ENCODE measurements at places on chromosomes 16 and 17.
A peak's percentile ranks its signal among the peaks of the same experiment; 100 is the strongest.

GRCh38 chr17:79305376-79305767, 230.7 kb downstream of the ENGASE start:
- DNase-seq: no peak

GRCh38 chr17:47277921-47278320, 24.3 kb downstream of the ITGB3 start:
- DNase-seq: no peak

- no peak for DNase-seq
These were observed 7.5 kb downstream of the VASN start for GRCh38 chr16:4378999-4379690.

GRCh38 chr17:65074778-65075250, 18.3 kb upstream of the GNA13 start:
- no peak for DNase-seq

GRCh38 chr17:27577121-27577761, 53.7 kb upstream of the LGALS9 start:
- no peak for DNase-seq

GRCh38 chr16:1781758-1782407, 488 bp downstream of the SPSB3 start:
- no peak for DNase-seq

DNA sequence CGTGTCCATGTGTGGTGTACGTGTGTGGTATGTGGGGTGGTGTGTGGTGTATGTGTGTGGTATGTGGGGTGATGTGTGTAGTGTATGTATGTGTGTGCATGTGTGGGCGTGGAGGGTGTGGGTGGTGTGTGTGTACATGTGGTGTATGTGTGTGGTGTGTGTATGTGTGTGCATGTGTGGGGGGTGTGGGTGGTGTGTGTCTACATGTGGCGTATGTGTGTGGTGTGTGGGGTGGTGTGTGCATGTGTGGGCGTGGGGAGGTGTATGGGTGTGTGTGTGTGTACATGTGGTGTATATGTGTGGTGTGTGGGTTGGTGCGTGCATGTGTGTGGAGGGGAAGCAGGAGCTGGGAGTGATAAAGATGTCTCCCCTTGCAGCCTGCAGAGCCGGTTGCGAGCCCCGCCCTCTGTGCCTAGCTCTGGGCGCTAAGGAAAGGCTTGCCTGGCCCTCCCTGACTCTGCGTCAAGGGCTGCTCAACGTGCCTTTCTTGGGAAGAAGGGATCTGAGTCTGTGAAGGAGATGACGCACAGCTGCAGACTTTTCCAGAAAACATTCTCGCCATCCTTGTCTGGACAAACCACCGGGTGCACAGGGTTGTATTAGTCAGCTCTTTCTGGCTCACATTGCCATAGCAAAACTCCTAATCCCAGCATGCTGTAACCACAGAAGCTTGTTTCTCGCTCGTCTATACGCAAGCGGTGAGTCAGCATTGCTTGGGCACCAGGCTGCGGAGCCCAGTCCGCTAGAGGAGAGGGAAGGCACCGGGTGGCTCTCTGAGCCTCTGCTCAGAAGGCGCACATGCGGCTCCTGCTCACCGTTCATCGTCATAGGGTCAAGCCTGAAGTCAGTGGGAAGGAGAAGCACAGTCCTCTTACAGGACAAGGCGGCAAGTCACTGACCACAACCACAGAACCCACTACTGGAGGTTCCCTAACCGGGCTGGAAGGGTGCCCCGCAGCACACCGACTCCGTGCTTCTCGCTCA, 2.0 kb upstream of the CD300H start:
- DNase-seq: peak; percentile 30

GRCh38 chr16:87459027-87459426, 33.8 kb downstream of the ZCCHC14 start:
- no peak for DNase-seq

- no peak for DNase-seq
These were observed 27.3 kb upstream of the UBE2G1 start for GRCh38 chr17:4393806-4394205.

- DNase-seq: no peak
These were observed 399.7 kb upstream of the RBFOX1 start for GRCh38 chr16:6932871-6933385.

- no peak for DNase-seq
These were observed 106.1 kb downstream of the WWOX start for GRCh38 chr16:78205506-78205905.

GRCh38 chr17:53707566-53707965, 115.2 kb upstream of the KIF2B start:
- DNase-seq: no peak

DNA sequence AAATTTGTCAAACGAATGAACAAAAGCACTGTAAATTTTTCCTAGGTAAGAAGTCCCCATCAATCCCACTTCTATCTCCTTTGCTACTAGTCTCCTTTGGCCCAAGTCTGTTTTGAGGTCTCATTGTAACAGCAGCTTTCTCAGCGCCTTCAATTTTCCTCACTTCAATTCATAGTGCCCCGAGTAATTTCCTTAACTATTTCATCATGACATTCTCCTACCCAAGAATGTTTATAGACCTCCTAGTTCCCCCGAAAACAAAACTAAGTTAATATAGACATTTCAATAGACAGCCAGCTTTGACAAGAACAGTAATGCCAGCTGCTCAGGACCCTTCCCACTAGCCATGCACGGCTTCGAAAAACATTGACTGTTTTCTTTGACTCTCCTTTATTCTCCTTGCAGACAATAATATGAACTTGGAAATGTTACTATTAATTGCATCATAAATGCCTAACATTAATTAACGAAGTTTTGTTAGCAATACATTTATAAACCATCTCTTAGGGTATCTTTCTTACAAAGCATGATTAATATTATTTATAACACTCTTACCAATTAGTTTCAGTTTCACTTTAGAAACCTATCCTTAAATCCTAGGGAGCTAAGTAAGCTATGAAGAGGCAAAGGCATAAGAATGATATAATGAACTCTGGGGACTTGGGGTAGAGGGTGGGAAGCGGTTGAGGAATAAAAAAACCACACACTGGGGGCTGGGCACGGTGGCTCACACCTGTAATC, 22.8 kb downstream of the GLG1 start:
- no peak for DNase-seq

DNA sequence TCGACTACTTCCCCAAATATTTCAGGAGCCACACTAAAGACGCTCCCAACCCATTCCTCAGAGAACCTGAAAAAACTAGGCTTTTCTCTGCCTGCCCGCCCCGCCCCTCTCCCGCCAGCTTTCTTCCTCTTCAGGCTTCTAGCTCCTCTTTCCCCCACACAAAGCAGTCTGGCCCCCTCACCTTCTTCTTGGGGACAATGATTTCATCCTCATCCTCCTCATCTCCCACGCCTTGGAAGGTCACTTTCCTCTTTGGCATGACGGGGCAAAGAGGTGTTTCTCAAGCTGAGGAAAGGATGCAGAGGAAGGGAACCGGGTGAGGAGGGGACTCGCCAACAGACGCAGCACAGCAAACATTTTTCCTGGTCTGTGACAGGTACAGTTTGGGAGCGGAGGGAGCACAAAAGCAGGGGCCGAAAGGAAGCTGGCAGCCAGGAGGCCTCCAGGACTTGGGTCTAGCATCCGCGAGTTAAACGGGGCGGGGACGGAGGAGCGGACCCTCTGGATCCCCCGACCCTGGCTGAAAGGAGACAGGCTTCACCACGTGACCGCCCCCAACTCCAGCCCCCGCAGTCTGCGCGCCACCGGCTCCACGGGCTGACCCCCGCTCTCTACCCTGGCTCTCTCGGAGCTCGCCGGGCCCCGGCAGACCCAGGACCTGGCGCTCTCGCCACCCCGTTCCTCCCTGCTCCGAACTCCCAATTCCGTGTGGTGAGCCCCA, 525 bp downstream of the CD2BP2 start:
- DNase-seq: no peak

DNA sequence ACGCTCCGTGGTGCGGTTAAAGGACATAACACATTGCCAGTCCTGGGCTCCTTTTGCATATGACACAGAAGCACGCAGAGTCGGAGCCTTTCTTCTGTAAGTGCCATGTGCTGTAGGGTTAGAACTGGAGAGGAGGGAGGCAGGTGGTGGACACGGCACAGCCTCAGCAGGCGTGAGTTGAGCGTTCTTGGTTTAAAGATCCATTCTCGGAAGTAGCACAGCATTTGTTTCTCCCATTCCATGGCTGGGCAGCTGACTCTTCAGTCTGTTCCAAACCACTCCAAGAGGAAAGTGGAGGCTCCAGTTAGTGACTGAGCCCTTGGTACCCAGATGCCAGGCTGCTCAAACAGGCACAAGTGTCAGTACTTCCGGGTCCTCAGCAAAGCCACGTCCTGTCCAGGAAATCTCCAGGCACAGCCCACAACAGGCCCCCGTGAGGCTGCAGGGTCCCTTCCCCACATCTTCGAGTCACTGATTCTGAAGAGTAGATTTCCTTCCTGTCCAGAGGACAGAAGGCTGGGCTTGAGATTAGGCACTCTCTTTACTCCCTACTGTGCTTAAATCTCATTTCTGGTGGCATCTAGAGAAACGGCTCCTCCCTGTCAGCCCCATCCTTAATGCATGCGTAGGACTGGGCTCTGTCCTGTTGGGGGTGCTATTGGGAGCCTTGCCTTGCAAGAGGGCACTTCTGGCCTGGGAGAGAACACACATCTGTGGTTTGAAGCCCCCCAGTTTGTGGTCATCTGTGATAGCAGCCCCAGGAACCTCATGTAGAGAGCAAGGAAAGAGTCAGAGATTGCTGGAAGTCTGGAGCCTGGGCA, 39.6 kb upstream of the NAT9 start:
- DNase-seq: no peak

DNA sequence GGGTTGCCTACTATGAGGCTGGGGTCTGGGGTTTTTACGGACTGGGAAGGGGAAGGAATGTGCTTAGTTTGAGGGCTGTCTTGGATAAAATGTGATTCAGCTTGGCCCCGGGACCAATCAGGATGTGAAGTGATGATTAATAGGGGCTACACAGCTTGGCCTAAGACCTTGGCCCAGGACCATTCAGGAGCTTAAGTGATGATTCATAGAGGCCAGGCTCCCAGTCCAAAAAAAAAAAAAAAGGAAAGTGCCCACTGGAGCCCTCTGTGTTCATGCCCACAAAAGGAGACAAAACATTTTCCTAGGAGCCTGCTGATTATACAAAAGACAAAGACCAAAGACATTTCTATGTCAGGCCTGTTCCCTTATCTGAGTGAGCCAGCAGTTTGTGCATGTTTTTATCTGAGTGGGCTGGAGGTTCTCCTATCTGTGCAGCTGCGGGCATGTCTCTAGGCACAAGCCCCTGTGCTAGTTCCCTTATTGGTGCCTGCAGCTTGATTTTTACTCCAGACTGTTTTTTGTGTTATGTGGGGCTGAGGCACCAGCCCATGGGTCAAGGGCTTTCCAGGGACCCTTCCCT, 898.2 kb upstream of the GOT2 start:
- DNase-seq: no peak

DNA sequence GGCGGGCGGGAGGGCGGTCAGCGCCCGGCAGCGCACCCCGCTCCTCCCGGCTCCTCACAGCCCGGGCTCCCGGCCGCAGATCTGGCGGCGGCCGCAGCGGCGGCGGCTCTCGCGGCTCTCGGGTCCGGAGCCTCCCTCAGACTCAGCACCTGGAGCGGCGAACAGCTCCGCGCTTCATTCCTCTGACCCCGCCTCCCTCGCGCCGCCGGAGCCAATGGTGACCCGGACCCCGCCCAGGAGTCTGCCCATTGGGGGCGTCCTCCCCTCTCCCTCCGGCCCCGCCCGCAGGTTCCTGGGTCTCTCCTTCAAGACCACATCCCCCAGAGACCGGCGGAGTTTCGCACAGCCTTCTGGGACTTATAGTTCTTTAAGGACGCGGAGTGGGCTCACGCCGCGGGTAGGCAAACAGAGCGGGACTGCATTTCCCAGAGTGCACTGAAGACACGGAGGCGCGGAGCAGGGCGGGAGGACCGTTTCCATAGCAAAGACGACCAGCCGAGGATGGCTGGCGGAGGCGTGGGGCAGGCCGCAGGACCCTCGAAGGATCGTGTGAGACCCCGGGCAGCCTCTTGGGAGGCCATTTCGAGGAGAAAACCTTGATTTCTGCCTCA, at the start of gene SMPD3:
Gene SMPD3 (minus strand): TSS at position 149 of the 611 bp plus-strand sequence. CDS start 76,327 bp downstream, outside the sequence.
- peak; percentile 87 for DNase-seq

DNA sequence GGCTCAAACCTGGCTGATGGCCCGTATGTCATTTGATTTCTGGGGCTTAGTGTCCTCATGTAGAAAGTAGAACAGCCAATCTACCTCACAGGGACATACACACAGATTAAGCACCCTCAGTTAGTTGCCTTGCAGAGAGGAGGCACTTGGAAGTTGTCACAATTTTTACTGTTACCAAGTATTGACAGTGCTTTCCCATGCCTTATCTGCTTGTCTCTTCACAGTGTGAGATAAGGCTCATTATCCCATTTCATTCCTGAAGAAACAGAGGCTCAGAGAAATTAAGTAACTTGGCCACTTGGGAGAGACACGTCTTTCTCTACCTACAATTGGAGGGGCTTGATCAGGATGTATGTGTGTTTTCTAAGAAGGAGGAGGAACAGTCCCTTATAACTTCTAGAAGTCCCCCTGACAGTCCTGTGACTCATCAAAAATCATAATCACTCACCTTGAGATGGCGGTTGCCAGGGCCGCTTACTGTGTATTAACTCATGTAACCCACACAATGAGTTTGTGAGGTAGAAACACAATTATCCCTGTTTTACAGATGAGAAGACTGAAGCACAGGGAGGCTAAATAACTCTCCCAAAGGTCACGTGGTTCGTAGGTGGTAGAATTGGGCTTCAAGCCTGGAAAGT, 56.9 kb upstream of the LHX1 start:
- no peak for DNase-seq

DNA sequence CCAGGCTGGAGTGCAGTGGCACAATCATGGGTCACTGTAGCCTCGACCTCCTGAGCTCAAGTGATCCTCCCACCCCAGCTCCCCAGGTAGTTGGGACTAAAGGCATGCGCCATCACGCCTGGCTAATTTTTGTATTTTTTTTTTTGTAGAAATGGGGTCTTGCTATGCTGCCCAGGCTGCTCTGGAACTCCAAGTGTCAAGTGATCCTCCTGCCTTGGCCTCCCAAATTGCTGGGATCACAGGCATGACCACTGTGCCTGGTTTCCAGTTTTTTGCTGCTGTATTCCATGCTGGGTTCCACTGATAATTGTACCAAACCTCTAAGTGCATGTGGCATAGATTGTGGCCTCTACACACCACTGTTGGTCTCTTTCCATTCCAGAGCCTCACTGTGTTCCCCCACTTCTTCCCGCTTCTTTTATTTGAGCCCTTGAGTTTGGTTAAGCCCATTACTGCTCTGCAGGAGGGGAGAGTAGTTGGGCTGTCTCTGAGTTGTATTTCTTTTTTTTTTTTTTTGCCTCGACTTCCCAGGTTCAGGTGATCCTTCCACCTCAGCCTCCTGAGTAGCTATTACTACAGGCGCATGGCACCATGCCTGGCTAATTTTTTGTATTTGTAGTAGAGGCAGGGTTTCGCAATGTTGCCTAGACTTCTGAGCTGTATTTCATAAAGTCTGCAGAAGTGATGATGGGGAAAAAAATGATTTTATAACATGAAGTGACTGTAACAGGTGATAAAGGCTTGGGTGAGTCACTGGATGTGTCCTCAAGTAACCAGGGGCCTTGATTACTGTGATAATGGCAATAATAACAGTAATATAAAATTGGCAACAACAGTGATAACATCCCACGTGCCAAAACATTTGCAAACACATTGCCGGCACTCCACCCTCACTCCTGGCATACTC, 30.0 kb downstream of the EEF2K start:
- DNase-seq: no peak

All from SK-N-MC (cell line).